ENCODE measurements at places on chromosomes 7 and 10. TPM values are rescaled to one million over a fixed set of nuclear protein-coding genes. Genes with fewer than 3 reads are reported as not detected.

DNA sequence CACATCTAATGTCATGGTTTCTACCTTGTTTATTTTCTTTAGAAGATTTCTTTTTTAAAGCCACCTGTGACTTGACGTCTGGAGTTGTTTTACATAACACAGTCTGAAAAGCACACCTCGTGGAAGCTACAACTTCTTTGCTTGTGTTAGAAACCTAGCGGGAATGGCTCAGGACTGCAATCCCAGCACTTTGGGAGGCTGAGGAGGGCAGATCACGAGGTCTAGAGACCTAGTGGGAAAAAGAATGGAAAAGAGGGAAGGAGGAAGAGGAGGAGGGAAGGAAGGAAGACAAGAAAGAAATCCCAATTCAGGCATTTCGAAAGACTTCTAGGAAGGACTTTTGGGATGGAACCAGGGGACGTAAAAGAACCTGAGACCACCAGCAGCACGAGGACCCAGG, 146.3 kb upstream of the CELF2 start:
- no peak for DNase-seq

DNA sequence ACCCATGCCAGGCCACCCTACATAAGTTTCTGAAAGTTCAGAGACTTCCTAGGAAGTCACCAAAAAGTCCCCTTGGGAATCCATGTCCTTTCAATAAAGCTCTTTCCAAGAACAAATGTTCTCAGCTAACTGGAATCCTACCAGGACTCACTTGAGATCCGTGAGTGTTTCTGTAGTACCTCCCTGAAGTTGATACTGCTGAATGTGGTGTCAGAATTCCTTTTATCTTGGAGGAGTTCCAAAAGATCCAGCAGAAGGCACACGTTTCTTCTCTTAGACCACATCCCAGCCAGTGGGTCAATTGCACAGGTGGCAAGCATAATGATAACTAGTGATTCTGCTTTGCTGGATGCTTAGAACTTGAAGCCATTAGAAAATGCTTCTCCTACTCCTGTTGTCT, 689.7 kb upstream of the IGFBP3 start:
- DNase-seq, result no peak

DNA sequence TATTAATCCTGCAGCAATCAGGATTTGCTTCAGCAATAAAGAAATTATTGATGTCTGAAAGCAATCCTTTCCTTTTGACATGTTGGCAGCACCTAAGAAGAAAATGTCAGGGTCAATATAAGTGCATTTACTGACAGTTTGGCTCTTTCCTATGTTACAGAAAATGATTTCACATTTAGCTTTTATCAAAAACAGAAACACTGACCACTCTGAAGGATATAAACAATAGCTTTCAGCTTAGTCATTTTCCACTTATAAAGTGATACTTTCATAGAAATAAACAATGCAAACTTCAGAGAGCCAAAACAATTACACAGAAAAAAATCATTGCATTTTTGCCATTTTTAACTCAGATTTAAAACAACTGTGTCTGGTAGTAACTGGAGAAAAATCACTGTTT, 325.6 kb upstream of the KAT6B start:
- no peak for DNase-seq

DNA sequence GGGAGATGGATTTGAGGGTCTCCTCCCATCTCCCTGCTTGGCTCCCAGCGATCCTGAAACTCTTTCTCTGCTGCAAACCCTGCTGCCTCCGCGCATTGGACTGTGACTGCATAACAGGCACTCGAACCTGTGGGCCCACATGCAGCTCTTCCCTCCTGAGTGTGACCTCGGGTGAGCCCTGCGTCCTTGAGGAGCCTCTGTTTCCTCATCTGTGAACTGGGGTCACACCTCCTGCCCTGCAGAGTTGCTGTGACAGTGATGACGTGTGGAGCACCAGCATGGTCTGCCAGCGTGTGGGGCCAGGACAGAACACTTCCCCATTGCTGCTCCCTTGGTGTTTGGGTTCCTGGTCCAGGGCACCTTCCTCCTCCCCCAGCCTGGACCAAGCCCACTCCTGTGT, 46.9 kb upstream of the PSMG3 start:
- no peak for DNase-seq

DNA sequence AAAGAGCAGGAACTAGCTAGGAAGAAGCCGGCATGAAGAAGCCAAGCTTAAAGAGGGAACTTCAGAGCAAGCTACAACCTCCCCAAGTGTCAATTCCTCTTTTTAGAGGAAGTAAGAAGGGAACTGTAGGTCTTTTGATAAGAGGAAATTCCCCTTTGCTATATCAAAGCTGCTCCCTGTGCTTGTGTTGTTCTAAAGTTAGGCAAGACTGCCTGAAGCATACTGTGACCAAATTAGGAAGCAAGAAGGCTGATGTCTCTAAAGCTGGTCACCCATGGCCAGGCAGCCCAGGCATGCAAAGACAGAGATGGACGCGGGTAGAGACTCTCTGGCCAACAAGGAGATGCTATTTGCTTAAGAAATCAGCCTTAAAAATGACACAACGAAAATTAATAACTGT, 87.9 kb downstream of the RNF216 start:
- DNase-seq, result no peak

Gene ABCB8
- polyA plus RNA-seq, result 29.9 TPM

Gene CTAGE8
- 0.24 TPM for polyA plus RNA-seq

Gene DNAH11
- polyA plus RNA-seq, result not detected
